Caki2 (cell line): ENCODE measurements at places on chromosomes 13 and 19. TPM values are rescaled to one million over a fixed set of nuclear protein-coding genes. Genes with fewer than 3 reads are reported as not detected.

DNA sequence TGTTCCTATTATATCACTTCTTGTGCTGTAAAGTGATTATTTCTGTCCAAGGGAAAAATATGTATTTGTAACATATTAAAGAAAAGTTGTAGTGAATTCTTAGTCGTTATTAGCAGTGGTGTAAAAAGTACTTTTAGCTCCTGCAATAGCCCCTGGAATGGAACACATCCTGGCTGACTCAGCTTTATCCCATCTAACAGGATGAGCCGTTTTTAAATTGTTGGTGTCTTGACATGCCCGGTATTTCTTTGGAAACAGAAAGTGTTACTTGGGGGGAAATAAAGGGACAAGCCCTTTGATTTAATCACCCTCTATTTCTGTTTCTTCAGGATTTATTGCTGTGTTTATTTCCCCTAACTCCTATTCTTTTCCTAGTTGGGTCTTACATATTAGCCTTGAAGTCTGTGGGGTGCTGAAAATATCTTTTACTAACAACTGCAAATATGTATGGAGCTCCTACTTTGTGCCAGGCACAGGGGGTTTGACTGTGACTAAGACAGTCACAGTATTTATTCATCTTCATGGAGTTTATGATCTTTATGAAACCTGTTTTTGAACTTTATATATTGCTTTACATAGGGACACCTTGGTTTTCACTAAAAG is 17.9 kb downstream of the COG3 start:
- DNase-seq, result no peak

The ZNF433 gene
- 0.20 TPM in 1 of 2 replicates, not detected in the other for total RNA-seq

The SELENOV gene
- total RNA-seq, result not detected in 2 replicates

DNA sequence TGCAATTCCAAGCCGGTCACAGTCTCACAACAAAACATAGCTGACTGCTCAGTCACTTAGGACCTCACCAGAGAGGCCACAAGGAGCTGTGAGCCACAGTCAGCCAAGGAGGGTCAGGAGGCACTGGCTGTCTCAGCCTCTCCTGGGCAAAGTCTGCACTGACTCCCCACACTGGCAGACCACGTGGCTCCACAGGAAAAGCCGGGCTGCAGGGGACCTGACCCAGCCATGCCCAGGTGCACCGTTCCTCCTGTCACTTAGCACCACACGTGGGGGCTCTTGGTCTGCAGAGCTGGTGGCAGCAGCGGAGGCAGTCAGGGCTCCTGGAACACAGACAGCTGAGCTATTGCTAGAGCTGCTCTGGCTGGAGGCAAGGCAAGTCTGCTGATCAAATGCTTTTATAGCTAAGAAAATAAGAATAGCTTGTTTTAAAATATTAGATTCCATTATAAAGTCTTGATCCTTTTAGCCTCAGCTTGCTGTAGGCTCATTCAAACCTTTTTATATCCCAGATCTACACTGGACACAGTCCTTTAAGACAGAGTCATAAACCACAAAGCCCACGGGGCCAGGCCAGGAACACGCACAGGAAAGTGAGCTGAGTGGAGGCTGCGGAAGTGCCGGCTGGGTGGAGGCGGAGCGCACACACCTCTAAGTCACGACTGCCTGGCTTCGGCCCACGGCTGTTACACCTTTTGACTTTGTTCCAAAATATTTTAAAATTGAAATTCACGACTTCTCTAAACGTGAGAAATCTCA is 744.1 kb downstream of the UQCRFS1 start:
- DNase-seq, result peak; percentile 73

DNA sequence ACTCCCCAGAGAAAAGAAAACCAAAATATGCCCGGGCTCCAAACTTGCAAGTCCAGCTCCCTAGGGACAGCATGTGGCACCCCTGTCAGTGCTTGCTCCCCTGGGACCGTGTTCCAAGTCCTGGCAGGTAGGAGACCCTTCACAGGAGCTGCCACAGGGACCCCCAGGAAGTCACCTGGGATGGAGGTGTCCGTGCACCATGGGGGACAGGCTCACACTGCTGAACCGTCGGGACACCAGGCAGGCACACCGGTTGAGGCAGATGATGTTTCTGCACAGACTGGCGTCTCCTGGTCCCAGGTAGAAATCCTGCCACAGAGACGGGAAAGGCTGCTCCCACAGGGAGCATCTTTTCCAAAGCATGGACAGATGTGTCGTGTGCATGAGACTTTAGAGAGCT is 11.7 kb upstream of the PROZ start:
- DNase-seq, result no peak

The KL gene
- total RNA-seq, result not detected in 2 replicates

GRCh38 chr19:48926909-48927308 is 6.6 kb upstream of the DHDH start:
- peak; percentile 81 for DNase-seq

DNA sequence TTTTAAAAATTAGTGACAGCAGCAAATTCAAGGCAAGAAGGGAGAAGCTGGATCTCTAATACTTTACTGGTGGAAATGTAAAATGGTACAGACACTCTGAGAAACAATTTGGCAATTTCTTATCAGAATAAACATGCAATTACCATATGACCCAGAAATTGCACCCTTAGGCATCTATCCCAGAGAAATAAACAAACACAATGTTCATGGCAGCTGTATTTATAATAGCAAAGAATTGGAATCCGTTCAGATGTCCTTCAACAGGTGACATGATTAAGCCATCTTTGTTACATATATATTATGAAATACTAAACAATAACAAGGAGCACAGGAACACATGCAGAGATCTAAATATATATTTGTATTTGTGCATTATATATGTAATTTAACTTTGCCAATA is 756.5 kb downstream of the SLITRK1 start:
- DNase-seq, result no peak
